NCI-H2081 treated with DMSO at 0.1 percent for 48 hours (cell line): ENCODE measurements at places on chromosomes 16 and 17.

GRCh38 chr17:10196941-10197340 is 1.5 kb downstream of the GAS7 start:
- no peak for DNase-seq

- no peak for DNase-seq
These were observed 6.9 kb downstream of the KRT24 start for GRCh38 chr17:40696651-40697072.

DNA sequence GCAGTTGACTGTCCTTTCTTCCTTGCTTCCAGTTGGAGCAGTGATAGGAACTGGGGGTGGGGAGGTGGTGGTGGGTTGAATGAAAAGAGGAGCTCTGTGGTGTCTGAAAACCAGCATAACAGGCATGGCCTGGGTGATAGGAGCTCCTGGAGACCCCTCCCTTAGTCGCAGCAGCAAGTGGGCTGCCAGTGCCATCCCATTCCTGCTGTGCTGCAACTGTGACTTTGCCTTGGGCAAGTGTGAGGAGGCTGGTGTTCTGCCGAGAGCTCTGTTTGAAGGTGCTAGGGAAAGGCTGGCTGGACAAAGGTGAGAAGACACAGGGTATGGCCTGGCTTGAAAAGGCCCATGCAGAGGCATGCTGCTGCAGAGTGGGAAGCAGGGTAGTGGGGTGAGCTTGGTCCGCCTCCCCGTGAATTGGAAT is 2.7 kb upstream of the CDK5R1 start:
- DNase-seq, result no peak

GRCh38 chr17:42845918-42846593 is 1.7 kb downstream of the AOC2 start:
- no peak for DNase-seq

DNA sequence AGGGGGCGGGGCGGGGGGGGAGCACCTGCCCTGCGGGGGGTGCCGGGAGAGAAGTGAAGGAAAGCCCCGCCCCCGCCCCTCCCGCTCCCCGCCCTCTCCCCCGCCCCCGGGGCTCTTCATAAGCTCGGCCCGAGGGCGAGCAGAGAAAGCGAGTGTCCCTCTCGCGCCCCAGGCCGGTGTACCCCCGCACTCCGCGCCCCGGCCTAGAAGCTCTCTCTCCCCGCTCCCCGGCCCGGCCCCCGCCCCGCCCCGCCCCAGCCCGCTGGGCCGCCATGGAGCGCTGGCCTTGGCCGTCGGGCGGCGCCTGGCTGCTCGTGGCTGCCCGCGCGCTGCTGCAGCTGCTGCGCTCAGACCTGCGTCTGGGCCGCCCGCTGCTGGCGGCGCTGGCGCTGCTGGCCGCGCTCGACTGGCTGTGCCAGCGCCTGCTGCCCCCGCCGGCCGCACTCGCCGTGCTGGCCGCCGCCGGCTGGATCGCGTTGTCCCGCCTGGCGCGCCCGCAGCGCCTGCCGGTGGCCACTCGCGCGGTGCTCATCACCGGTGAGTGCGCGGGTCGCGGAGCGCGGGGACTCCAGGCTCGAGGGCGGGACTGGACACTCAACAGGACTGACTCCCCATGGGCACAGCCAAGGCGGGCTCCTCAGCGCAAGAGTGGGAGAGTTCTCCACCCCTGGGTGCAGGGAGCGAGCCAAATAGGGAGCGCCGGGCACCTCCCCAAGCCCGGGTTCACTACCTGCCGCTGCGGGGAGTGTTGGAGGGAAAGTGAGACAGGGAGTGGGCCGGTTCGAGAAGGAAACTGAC is at the start of gene HSD11B2:
Gene HSD11B2, plus strand, starts transcription at position 145 of the 798 bp plus-strand sequence. Its CDS starts 128 bp downstream, at position 273.
- DNase-seq, result no peak

DNA sequence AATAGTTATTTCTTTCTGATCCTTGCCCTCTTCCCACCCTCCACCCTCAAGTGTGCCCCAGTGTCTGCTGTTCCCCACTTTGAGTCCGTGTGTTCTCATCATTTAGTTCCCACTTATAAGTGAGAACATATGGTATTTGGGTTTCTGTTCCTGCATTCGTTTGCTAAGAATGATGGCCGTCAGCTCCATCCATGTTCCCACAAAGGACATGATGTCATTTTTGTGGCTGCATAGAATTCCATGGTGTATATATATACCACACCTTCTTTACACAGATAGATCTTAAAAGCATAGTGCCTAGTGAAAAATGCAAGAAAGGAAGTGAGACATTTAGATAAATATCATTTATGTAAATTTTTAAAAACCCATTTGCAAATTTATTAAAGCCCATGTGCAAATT is 33.1 kb downstream of the HS3ST2 start:
- DNase-seq, result no peak

DNA sequence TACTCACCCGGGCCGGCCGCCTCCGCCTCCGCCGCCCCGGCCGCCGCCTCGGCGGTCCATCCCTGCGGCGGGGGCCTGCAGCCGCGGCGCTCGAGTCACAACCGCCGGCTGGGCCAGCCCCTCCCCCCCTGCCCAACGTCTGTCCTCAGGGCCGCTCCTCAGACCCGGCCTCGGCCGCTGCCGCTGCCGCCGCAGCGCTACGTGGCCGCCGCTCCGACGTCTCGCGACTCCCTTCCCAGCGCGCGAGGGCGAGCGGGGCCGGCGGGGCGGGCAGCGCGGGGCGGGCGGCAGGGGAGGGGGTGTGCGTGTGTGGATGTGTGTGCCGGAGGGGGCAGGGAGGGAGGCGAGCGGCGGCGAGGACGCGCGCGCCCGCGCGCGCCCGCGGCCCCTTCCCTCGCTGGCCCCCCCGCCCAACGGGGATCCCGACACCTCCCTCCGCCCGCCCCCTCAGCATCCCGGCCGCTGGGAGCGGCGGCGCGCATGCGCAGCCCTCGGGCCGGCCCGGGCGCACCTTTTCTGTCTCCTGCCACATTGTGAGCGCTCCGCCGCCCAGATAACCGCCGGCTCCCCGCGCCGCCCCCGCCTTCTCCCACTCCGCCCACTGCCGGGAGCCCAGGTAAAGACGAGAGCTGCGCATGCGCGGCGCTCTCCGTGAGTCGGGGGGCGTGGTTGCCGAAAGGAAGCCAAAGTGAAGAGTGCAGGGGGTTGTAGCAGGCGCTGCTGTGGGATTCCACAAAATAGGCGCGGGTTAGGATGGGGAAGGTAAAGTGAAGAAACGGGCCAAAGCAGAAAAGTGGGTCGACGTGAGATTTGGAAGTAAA is at the start of gene ZNF652:
Gene ZNF652, minus strand, starts transcription at position 349 of the 821 bp plus-strand sequence. CDS start 44,525 bp downstream, outside the sequence.
- DNase-seq, result peak; percentile 90

DNA sequence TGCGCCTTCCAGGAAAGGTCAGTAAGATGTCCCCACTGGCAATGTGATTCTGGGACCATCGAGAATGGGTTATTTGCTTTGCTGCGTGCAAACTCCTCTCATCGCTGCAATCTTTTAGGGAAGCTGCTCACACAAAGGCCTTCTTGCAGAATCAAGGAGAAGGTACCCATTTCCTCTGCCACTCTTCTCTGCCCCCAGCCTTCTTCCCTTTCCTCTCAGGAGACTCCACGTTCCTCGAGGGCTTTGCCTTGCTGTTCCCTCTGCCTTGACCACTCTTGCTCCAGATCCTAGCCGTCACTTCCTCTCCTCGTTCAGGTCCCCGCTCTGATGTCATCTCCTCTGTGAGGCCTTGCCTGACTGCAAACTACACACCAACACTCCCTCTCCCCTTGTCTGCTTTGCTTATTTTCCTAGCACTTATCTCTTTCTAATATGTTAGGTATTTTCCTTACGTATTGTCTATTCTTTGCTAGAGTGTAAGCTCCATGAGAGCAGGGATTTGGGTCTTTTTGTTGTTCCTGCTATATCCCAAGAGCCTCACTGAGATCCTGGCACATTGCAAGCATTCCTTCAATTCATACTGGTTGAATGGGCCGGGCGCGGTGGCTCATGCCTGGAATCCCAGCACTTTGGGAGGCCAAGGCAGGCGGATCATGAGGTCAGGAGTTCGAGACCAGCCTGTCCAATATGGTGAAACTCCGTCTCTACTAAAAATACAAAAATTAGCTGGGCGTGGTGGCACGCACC is 5.3 kb upstream of the CRK start:
- DNase-seq, result no peak

DNA sequence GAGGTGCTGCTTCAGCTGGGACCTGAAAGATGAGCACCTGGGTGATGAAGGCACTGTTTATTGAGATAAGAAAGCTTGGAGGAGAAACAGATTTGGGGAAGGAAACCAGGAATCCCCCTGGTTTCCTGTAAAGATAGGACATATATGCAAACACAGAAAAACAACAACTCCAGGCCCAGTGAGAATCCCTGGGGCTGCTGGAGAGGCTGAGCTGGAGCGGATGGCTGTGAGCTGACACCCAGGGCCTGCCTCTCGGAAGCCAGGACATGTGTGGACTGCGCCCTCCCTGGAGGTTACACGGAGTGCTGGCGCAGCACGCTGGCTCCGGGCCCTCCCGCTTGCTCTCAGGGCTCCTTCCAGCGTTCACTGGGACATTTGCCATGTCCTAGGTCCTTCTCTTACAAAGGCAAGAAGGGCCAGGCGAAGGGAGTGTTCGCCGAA is 57.5 kb downstream of the CYB5B start:
- no peak for DNase-seq

- no peak for DNase-seq
These were observed 187.4 kb upstream of the IRX6 start for GRCh38 chr16:55136356-55137150.

DNA sequence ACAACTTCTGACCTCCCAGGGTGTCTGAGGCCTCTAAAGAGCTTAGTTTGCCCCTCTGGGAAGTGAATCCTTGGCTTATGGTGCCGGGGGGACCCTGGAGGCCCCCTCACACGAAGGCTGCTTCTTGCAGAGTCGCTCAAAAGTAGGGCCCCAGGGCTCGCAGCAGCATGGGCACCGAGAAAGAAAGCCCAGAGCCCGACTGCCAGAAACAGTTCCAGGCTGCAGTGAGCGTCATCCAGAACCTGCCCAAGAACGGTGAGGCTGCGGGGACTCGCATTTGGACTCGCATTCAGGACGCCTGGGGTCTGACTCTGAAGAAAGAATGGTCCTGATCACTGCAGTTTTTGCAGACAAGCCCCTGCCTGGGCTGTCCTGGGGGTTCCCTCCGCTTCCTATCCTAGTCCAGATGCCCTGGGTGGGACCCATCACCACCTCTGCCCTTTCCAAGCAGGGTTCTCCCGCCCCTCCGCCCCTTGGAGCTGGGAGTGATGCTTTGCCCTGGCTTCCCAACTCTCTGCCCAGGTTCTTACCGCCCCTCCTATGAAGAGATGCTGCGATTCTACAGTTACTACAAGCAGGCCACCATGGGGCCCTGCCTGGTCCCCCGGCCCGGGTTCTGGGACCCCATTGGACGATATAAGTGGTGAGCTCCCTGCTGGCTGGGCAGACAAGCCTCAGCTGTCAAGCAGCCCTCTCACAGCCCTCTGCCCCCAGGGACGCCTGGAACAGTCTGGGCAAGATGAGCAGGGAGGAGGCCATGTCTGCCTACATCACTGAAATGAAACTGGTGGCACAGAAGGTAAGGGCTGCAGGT is 698 bp downstream of the ACBD4 start:
- DNase-seq, result no peak

GRCh38 chr17:78581304-78581703 is 4.1 kb upstream of the DNAH17 start:
- no peak for DNase-seq

- DNase-seq, result no peak
These were observed 2.3 kb downstream of the STAT5A start for GRCh38 chr17:42290577-42290976.

DNA sequence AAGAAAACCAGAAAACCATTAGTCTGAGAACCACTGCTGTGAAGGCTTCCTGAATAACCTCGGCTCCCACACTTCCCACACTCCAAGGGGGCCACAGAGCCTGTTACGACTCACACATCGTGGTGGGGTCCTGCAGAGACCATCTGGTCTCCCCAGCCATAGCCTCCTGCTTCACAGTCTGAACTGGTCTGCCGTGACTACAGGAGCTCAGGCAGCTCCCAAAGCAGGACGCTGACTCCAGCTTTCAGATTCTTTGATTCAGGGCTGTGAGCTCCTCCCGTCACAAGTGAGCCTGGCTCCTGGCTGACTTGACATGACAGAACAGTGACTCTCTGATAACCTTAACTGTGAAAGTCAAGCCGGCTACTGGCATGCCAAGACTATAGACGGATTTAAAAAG is 37.8 kb downstream of the CYB5D2 start:
- no peak for DNase-seq

DNA sequence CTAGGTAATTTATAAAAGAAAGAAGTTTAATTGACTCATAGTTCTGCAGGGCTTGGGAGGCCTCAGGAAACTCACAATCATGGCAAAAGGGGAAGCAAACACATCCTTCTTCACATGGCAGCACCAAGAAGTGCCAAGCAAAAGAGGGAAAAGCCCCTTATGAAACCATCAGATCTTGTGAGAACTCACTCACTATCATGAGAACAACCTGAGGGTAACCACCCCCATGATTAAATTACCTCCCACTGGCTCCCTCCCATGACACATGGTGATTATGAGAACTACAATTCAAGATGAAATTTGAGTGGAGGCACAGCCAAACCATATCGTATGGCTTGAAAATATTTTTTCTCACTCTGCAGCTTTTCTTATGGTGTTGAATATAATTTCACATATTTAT is 151.7 kb downstream of the ANKFN1 start:
- no peak for DNase-seq

- DNase-seq, result no peak
These were observed 7.5 kb downstream of the NETO2 start for GRCh38 chr16:47136099-47136842.

- no peak for DNase-seq
These were observed 185.1 kb downstream of the RPTOR start for GRCh38 chr17:80729761-80730160.

- no peak for DNase-seq
These were observed 46.1 kb upstream of the DNAJA2 start for GRCh38 chr16:47019568-47019967.
